ENCODE measurements at places on chromosomes 5 and 9. TPM values are rescaled to one million over a fixed set of nuclear protein-coding genes. Genes with fewer than 3 reads are reported as not detected.
A peak's percentile ranks its signal among the peaks of the same experiment; 100 is the strongest.

Gene SCGB3A1
- total RNA-seq, result not detected

DNA sequence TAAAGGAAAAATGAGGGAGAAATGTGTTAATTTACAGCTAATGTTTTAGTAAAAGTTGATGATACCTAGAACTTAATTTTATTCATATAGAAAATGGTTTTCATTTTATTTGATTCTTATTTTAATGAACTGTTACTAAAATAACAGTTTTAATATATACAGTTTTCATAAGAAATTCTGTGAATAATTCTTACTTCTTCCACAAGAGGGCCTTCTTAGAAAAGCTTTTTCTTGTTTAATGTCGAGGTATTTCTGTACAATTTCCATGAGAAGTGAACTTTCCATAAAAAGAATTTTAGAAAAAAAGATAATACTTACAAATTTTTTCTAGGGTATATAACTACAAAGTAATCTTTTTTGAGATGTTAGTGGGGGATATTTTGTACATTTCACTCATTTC lies 73.9 kb downstream of the KLF9 start:
- DNase-seq, result peak; percentile 24

DNA sequence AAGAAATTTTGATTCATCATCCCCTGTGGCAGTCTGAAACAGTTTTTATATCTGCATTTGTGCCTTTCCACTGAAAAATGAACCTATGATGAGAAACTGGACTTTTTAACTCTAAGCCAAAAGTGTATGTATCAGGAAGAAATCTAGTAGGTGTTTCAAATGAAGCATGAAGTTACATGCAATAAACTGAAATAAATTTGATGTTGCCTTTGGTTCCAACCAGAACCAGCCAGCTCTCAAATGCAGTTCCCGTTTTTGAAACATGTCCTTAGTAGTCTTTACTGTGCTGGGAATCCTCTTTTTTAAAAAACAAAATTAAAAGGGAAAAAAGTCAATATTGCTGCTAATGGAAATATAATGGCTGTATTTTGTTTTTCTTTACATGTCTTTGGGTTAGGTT lies 43.9 kb downstream of the HACD4 start:
- DNase-seq, result no peak

DNA sequence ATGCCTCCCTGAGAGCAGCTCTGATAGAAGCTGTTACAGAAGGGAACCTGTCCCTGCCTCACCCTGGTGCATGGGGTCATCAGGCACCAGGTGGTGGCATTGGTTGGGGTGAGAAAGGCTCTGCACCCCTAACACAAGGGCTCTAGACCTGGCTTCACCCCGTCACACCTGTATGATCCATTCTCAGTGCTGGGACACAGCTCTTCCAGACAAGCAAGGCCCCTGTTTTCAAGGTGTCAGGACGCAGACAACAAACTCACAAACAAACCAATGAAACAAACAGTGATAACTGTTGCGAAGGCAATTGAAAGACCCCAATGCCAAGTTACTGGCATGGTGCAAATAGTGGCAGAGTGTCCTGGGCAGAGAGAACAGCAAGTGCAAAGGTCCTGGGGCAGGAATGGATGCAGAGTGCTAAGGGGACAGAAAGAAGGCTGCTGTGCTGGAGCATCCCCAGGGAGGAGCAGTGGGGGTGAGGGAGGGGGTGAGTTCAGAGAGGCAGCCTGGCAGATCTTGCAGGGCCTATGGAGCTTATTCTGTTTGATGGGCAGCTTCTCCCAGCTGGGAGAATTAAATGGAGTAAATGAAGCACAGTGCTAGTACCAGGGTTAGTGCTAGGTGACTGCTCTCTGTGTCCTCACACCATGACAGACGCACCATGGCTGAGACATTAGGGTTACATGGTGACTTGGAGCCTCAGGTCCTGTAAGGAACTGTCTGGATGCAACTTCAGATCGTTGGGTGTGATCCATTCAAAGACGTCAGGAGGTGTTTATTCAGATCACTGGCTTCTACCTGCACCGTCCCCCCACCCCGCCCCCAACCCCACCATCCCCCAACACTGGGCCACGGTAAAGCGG lies 67.9 kb upstream of the UNC5A start:
- no peak for DNase-seq

DNA sequence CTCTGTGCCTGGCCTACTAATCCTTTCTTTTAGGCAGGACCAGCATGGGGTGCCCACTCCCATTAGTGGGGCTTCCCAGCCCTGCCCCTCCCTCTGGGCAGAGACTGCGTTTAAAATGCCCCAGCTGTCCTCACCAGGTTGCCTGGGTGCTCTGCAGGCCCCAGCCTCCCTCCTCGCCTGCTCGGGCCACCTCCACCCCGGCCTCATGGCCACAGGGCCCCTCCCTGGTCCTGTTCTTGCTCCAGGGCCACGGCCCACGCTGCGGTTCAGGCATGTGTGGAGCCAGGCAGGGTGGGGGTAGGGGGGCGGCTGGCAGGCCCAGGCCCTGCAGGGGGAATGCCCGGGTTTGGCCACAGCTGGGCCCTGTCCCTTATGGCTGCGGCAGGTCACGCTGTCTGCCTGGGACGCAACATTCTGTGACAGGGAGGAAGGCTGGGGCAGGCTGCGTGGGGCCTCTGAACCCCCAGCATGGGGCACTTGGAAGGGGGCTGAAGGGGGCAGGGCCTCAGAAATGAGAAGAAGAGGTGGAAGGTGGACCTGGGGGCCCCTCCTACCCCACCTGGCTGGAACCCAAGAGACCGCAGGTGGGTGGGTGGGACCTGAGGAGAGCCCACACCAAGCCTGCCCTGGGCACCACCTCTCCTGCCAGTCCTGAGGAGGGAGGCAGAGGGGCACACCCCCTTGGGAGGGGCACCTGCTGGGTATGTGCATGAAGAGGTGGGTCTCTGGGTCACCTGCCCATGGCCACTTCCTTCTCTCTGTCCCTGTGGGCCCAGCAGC lies at the start of gene LCN12:
LCN12 (plus strand) TSS at position 733 of the 780 bp plus-strand sequence. CDS start 55 bp downstream, outside the sequence.
- no peak for DNase-seq

DNA sequence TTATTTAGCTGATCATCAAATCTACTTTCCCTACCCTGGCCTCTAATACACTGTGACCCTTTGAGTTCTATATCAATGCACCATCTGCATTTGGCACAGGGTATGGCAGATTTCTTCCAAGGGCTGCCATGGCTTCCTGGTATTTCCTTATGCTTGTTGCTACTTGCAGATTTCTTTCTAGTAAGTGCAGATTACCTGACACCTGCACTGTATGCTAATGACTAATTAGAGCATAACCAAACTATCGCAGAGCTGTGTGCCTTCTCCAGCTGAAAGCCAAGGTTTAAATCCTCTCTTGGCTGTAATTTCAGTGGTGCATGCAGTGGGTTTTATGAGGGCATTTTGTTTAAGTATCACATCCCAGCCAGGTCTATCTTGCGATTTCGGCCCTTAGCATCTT lies 293.7 kb downstream of the KIF4B start:
- DNase-seq, result no peak

GRCh38 chr5:96247097-96247701 lies 185.8 kb downstream of the PCSK1 start:
- no peak for DNase-seq
